Right renal pelvis (tissue), 4 donors: ENCODE measurements at places on chromosomes 7 and 10.

DNA sequence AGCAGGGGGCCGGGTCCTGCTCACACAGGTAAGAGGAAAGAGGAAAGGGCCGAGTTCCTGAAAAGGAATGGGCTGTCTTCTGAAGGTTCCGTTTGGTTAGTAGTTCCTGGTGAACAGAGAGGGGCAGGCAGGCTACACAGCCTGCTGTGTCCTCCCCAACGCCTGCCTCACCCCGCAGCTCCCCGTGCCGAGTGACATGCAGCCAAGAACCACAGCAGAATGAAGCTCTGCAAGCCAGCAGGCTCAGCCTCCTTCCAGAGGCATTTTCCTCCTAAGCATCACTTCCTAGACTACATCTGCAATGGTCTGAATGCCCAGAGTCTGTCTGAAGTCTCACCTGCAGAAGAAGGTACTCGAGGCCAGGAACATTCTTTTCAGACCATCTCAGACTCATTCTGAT, 202.4 kb upstream of the TCERG1L start:
- no peak for DNase-seq

DNA sequence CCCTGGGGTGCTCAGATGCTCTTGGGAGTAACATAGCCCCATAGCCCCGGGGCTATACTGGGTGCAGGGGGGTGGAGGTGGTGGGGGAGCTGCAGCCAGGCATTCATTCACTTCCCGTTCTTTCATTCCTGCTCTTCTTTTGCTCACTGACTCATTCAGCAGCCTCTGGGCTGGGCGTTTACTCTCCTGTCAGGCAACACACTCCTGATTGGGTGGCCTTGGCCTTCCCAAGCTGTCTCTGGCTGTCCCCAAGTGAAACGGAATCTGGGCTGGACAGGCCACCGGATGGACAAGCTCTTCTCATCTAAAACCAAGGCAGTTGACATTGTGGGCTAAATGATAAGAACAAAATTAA, 34.6 kb downstream of the CHST3 start:
- no peak for DNase-seq

- DNase-seq: no peak
Measured at GRCh38 chr10:118927321-118927720, 102.2 kb upstream of the NANOS1 start.

DNA sequence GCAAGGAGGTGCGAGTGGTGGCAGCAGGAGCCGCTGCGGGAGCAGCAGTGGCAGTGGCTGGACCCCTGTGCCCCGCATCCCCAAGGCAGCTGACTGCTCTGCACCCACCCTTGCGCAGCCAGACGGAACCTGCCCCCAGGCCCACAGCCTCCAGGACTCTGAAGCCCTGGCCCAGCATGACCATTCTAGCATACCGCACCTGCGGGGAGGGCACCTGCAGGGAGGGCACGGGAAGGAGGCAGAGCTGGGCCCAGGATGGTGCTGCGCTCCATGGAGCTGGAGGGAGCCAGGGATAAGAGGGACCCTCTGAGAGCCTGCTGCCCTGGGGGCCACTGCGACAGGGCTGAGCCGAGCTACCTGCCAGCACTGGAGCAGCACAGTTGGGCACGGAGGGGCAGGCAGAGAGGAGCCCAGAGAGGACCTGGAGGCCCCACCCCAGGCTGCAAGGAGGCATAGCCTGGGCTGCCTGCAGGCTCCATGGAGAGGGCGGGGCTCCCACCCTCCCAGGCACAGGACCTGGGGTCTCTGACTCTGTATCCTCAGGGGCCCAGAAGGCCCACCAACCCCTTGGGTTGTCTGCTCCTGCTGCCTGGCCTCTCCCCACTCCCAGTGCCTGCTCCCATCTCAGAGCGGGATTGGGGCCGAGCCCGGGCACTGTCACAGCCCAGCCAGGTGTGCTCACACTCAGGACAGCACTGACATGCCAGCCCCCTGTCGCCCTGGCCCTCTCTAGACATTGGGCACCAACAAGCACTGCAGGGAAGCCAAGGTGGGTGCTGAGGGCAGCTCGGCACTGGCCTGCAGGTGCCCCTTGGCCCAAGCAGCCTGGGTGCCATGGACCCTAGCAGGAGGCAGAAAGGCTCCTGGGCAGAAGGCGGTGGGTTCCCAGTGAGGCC, 87.6 kb downstream of the HTR7 start:
- DNase-seq: no peak

GRCh38 chr7:80583901-80584300, 54.5 kb upstream of the CD36 start:
- DNase-seq: no peak

DNA sequence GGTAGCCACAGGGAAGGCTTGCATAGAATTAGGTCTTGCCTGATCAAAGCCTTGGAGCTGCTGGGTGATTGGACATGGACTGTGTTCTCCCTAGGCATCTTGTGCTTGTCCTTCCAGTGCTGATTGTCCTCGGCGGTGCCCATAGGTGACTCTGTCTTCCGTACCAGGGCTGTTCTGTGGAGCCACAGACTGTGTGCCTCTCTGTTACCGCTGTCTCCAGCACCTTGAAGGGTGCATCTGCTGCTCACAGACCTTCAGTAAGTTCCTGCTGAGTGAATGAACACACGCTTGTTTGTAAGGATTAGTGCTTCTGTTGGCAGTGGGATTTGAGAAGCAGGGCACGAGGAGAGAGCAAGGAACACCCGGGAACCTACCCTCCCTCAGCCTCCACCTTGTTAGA, 116.7 kb downstream of the CELF2 start:
- DNase-seq: no peak

- no peak for DNase-seq
Measured at GRCh38 chr7:106016331-106016730, 53.3 kb downstream of the CDHR3 start.
